ENCODE measurements at places on chromosomes 12 and 14.
A peak's percentile ranks its signal among the peaks of the same experiment; 100 is the strongest.

- DNase-seq = no peak
Measured at GRCh38 chr14:98244966-98245569, 1026.9 kb downstream of the BCL11B start.

- no peak for DNase-seq
Measured at GRCh38 chr12:101086490-101087135, 123.4 kb downstream of the SLC5A8 start.

GRCh38 chr12:116745554-116745953 is 7.4 kb downstream of the RNFT2 start:
- DNase-seq = no peak

- no peak for DNase-seq
Measured at GRCh38 chr14:41343857-41344256, 262.8 kb upstream of the LRFN5 start.

GRCh38 chr12:3202734-3203446 is 125.7 kb downstream of the TSPAN9 start:
- DNase-seq = peak; percentile 31
